Femur (tissue), 1 donor: ENCODE measurements at places on chromosomes 4 and X.

GRCh38 chrX:9681011-9681410 lies 84.6 kb downstream of the GPR143 start:
- DNase-seq: no peak

- DNase-seq: no peak
Measured at GRCh38 chr4:150962245-150962644, 52.8 kb downstream of the LRBA start.

- DNase-seq: no peak
Measured at GRCh38 chr4:97116511-97116910, 1026.8 kb downstream of the STPG2 start.

DNA sequence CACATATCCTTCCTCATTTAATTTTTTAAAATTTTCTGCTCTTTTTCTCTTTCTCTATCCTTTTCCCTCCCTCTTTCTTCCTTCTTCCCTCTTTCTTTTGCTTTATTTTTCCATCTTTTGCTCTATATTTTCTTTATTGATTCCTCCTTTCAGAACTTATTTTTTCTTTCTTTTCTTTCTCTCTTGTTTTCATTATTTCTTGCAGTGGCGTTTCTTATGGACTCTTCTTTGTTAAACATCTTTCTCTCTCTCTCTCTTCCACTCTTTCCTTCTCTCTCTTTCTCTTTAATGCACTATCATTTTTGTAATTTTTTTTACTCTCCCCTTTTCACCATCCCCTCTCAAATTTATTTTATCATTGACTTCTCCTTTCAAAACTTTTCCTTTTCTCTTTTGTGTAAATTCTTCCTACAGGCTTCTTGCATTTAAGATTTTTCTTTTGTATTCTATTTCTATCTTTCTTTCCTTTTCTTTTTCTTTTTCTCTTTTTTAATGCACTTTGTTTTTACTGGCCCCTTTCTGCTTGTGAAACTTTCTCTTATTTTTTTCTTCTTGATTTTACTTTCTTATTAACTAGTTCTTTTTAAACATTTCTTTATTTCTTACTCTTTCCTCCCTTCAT lies 97.0 kb downstream of the RBMX2 start:
- no peak for DNase-seq

- no peak for DNase-seq
Measured at GRCh38 chr4:8504279-8505007, 63.9 kb downstream of the TRMT44 start.

GRCh38 chr4:10722957-10723356 lies 38.4 kb upstream of the CLNK start:
- DNase-seq: no peak

- DNase-seq: no peak
Measured at GRCh38 chr4:45064741-45065140, 338.4 kb upstream of the GNPDA2 start.

- DNase-seq: peak; percentile 46
Measured at GRCh38 chrX:56733459-56734046, 4.5 kb downstream of the NBDY start.

DNA sequence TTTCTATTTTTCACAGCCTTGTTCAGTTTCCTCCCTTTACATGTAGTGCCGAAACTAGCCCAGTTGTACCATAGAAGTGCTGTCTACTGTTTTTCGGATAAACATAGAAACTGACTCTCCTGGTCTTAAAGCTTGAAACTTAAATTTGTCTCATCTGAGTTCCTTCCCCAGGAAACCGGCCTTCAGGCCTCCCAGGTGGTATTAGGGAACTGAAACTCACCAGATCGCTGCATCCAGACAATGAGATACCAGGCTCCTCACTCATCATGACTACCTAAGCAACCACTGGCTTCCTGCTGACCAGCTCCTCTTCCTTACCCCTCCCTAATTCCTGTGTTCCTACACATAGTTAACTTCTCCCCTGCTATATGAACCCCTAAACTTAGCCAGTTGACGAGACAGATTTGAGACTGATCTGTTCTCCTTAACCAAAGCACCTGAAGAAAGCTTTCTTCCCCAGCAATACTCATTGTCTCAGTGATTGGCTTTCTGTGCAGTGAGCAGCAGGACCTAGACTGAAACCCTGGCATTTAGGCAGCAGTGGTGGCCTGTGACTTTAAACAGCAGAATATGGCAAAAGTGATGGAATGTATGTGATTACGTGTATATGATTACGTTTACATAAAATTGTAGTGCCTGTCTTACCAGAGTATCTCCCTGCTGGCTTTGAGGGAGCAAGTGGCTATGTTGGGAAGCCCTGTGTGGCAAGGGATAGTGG lies 959.1 kb upstream of the LCORL start:
- peak; percentile 18 for DNase-seq

DNA sequence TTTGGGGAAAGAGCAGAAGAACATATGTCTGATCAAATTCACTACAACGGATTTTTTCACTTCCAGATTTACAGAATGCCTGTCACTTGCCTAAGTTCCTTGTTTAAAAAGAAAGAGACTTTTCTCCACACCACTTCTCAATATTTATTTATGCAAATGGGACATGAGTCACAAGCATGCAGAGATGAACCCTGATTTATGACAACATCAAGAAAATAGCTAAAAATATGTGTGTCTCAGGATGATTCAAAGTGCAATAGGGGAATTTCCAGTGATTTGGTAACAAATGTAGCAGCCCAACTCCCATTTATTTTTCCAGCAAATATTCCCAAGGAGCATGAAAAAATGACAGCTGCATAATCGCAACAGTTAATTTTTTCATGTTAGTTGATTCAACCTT lies 180.4 kb upstream of the FAT1 start:
- no peak for DNase-seq

DNA sequence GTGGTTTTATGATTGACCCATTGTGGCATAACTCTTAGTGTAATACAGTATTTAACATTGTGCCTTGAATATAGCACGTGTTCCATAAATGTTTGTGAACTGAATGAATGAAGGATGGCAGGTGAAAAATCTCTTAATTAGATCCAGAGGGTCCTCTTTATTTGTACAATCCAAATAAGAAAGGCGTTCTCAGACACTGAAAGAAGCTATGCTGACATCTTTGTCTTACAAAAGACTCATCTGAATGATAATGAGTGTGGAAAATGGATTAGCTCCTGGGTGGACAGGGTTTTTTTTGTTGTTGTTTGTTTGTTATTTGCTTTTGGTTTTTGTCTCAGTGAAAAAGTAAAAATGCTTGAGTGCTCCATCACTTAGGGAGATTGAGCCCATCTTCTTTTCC lies 62.7 kb downstream of the NEUROG2 start:
- DNase-seq: no peak

DNA sequence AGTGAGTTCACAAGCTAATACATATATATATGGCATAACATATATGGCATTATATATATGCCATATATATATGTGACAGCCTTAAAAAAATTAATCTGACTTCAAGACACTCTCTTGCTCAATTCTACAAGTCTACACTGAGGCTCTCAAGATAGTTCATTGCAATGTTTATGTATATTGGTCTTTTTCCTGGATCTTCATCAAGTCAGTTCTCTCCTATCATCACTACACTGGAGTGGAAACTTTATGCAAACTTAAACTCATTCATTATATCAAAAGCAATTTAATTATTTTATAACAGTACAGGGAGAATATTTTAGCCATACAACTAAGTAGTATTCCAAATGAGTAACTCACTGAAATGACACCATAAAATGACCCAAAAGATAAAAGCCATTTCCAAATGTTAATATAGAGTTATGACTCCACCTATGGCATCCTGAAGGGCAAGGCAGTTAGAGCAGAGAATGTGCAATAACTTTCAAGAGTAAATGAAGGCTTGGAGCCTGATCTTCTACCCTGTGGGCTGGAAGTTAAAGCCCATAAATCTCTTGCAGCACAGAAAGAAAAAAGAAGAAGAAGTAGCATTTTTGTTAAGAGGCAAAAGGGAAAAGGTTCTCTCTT lies 176.3 kb upstream of the SLIT2 start:
- no peak for DNase-seq

DNA sequence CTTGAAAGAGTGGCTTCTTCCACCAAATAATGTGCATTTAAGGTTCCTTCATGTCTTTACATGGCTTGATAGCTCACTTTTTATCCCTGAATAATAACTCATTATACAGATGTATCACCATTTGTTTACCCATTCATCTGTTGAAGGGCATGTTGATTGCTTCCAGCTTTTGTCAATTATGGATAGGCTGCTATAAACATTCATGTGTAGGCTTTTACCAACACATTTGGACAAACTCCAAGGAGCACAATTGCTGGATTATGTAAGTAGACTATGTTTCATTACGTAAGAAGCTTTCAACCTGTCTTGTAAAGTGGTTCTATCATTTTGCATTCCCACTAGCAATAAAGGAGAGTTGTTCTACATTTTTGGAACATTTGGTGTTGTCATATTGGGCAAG lies 2637.0 kb downstream of the PCDH7 start:
- DNase-seq: no peak

DNA sequence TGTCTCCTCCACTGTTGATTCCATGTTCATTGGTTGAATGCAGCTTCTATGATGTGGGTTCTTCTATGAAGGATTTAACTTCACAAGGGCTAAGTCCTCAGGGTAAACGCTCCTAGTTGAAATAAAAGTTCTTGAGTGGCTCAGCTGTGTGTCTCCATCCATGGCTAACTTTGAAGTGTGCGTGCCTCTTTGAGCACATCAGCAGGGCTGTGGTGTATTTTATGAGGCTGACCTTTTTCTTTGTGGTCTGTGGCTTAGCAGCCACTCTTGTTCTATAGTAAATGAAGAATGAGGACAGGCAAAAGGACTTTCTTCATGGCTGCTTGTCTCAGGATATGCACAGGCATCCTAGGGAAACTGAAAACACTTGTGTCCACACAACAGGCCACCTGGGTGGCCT lies 88.5 kb downstream of the KIT start:
- no peak for DNase-seq

- DNase-seq: no peak
Measured at GRCh38 chr4:168771251-168771650, 238.8 kb downstream of the CBR4 start.

DNA sequence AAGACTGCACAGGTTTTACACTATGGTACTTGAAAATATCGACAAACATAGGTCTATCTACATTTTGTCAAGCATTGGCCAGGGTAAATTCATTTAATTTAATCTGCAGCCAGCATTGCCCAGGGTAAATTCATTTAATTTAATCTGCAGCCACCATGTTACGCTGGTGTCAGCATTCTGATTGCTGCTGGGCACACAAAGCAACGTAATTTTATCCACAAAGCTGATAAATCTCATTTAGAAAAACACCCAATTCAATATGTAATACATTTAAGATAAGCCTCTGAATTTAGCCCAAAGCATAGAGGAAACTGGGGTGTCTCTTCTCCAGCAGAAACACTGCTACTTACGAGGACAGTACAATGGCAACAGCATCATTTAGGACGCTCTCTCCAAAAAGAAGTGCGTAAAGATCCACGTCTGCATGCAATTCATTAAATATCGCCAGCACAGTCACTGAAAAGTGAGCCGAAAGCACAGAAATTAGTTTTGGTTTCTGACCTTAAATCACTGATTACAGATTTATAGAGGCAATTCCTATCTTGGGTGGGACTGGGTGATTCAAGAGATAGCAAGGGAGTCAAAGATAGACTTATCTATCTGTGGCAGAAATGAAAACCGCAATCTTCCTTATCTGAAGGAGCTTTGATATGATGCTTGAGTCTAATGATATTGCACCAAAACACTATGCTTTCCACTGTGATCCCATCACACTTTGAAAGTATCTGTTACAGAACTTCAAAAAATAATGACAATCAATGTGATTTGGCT lies 88.8 kb downstream of the CHST7 start:
- no peak for DNase-seq

- DNase-seq: no peak
Measured at GRCh38 chrX:127259742-127260141, 440.2 kb downstream of the PRR32 start.

GRCh38 chrX:111308039-111308438 lies 37.8 kb upstream of the CAPN6 start:
- DNase-seq: no peak

DNA sequence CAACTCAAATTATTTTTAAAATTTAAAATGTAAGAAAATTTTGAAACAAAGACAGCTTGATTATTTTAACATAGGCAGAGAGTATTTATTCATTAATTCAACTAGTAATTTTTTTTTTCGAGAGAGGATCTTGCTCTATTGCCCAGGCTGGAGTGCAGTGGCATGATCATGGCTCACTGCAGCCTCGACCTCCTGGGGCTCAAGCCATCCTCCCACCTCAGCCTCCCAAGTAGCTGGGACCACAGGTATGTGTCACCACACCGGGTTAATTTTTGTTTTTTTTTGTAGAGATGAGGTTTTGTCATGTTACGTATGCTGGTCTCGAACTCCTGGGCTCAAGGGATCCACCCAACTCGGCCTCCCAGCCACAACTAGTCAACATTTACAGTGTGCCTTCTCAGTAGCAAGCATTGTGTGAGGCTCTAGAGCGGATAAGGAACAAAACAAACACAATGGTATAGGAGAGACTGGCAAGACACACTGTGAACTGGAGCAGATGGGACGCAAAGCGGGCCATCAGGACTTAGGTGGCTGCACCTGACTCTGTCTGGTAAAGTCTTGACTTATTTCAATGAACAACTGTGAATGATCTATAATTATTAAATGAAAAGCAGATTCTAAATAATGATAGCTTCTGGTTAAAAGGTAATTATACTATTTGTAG lies 21.6 kb downstream of the SETD7 start:
- no peak for DNase-seq

GRCh38 chr4:128660361-128661215 lies 148.9 kb upstream of the JADE1 start:
- DNase-seq: no peak

DNA sequence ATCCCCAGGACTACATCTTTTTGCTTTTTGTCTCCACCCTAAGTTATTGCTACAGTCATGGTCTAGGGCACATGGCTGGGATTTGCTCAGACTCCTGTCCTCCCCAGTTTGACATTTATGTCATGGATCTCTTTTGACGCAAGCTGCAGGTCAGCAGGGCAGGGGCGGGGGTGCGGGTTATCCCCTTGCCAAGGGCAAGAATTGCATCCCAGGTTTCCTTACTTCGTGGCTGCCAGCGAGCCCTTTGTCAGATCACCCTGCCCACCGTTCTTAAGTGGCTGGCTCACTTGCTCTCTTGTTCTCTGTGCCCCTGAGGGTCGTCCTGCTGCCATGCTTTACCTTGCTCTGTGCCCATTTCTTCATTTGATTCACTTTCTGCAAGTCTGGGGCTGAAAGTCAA lies 21.1 kb upstream of the UBA1 start:
- no peak for DNase-seq

DNA sequence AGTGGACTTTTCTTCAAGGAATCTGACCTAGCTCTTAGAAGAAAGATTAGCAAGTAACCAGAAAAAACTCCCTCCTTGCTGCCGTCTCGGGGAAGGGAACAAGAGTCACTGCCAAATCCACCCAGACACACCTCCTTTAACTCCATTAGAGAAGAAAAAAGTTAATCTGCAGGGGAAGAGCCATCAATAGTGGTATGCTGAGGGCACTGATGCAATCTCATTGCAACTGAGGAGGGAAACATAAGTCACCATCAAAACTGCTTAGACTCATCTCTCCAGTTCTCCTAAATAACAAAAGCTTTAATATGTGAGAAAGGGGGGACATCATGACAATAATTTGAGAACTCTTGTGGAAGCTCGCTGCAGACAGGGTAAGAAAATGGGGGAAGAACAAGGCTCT lies 49.3 kb upstream of the MAGED4B start:
- no peak for DNase-seq

GRCh38 chr4:151599863-151600262 lies 160.9 kb downstream of the GATB start:
- DNase-seq: no peak

GRCh38 chr4:154010371-154010770 lies 221.5 kb upstream of the SFRP2 start:
- peak; percentile 87 for DNase-seq
